ENCODE measurements at places on chromosomes 12 and 14. TPM values are rescaled to one million over a fixed set of nuclear protein-coding genes. Genes with fewer than 3 reads are reported as not detected.

The AQP2 gene
- not detected for total RNA-seq

The EPYC gene
- not detected for total RNA-seq

The ADAMTS20 gene
- 0.09 TPM for total RNA-seq

The CCDC38 gene
- total RNA-seq: 0.89 TPM

The ETFBKMT gene
- total RNA-seq: 1.0 TPM

The OTOGL gene
- 2.9 TPM for total RNA-seq

The IL26 gene
- not detected for total RNA-seq

Data from NCI-H460 (cell line).